ENCODE measurements at places on chromosomes 2 and 18. TPM values are rescaled to one million over a fixed set of nuclear protein-coding genes. Genes with fewer than 3 reads are reported as not detected.

Gene KANSL1L
- 10.5 TPM for total RNA-seq

DNA sequence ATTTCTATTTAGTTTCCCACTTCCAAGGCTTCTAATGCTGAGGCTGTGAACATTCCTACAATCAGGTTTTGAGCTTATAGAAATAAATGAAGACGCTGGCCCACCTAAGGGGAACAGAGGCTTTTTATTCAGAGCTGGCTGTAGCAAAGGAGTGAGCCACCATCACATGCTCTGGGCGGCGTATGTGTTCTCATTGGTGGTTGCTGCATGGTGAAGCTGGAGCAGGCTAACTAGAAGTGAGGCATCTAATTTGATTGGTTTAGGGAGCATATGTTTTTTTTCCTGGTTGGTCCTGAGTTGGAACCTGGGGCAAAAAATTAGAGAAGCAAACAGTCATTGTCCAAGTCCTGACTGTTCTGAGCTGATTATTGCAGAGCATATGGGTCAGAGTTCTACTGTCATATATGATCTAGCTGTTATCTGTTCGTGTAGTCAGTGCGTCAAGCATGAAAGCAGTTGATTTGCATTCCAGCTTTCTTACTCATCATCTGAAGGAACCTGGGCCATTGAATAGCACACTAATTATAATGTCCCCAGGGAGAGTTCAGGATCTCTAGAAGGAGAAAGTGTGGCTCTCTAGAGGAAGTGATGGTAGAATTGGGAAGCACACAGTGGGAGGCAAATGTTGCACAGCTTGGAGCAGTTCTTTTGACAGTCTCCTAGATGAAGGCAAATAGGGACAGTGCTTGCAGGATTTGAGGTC lies 279.6 kb downstream of the PARD3B start:
- no peak overlapping the region for H3K27ac ChIP-seq
- no peaks in the 10 kb centered on the region for H3K27me3 ChIP-seq
- peaks cover 5% of the 10 kb centered on the region for H3K36me3 ChIP-seq
- no peak overlapping the region for H3K4me3 ChIP-seq
- H3K4me1 ChIP-seq = no peaks in the 10 kb centered on the region
- DNase-seq = no peak

- H3K27ac ChIP-seq = no peak overlapping the region
- no peak for DNase-seq
- H3K36me3 ChIP-seq = no peaks in the 10 kb centered on the region
- no peak overlapping the region for H3K4me3 ChIP-seq
Measured at GRCh38 chr2:104286841-104287240, 567.1 kb upstream of the POU3F3 start.

- no peak for DNase-seq
- no peaks in the 10 kb centered on the region for H3K4me1 ChIP-seq
- H3K27ac ChIP-seq = no peak overlapping the region
- H3K36me3 ChIP-seq = peaks cover 2% of the 10 kb centered on the region
Measured at GRCh38 chr2:124586210-124586609, 561.1 kb downstream of the CNTNAP5 start.

DNA sequence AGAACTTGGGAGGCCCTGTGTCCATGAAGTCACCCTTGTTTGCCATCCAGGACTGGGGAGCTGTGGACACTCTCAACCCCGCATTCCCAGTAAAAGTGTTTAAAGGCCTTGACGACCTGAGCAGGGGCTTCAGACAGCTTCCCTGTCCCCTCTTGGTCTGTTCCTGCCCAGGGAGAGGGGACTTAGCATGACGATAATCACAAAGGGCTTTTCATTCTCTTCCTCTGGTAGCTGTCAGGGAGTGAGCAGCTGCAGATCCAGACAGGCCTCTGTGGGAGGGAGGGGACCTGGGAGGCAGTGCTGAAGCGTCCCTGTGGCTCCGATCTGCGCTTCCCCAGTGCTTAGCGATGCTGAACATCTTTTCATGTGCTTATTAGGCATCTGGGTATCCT lies 77.8 kb upstream of the HS6ST1 start:
- DNase-seq = no peak
- H3K4me3 ChIP-seq = no peak overlapping the region
- no peaks in the 10 kb centered on the region for H3K4me1 ChIP-seq
- no peaks in the 10 kb centered on the region for H3K36me3 ChIP-seq

- H3K27me3 ChIP-seq = no peaks in the 10 kb centered on the region
- H3K4me1 ChIP-seq = no peaks in the 10 kb centered on the region
- no peak overlapping the region for H3K4me3 ChIP-seq
- no peak for DNase-seq
- no peak overlapping the region for H3K27ac ChIP-seq
- H3K36me3 ChIP-seq = no peaks in the 10 kb centered on the region
Measured at GRCh38 chr2:106956879-106957278, 70.9 kb upstream of the ST6GAL2 start.

Gene MFSD6
- total RNA-seq = 57.8 TPM

- peaks cover 10% of the 10 kb centered on the region for H3K4me1 ChIP-seq
- H3K4me3 ChIP-seq = peak overlapping the region; percentile 14
- no peaks in the 10 kb centered on the region for H3K27me3 ChIP-seq
- H3K27ac ChIP-seq = no peak overlapping the region
- H3K36me3 ChIP-seq = no peaks in the 10 kb centered on the region
Measured at GRCh38 chr2:54103454-54104314, 11.7 kb upstream of the ACYP2 start.

- H3K27ac ChIP-seq = no peak overlapping the region
- no peaks in the 10 kb centered on the region for H3K4me1 ChIP-seq
- no peak overlapping the region for H3K4me3 ChIP-seq
- H3K36me3 ChIP-seq = no peaks in the 10 kb centered on the region
- no peak for DNase-seq
- no peaks in the 10 kb centered on the region for H3K27me3 ChIP-seq
Measured at GRCh38 chr2:229363185-229363814, 92.2 kb upstream of the PID1 start.

Gene OR6B2
- not detected for total RNA-seq

DNA sequence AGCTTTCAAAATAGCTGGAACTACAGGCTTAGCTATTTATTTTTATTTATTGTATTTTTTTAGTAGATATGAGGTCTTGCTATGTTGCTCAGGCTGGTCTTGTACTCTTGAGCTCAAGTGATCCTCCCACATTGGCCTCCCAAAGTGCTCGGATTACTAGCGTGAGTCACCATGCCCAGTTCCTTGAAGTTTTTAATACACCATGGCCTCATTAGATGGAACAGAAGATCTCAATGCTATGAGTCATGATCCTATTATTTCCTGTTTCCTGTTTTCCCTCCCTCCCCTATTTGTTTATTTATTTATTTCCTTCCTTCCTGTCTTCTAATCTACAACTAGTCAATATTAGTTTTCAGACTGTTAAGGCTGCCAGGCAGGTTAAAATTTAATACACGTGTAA lies 309.0 kb downstream of the CMPK2 start:
- DNase-seq = no peak
- no peaks in the 10 kb centered on the region for H3K4me1 ChIP-seq
- H3K27ac ChIP-seq = no peak overlapping the region
- H3K27me3 ChIP-seq = peaks cover 8% of the 10 kb centered on the region

DNA sequence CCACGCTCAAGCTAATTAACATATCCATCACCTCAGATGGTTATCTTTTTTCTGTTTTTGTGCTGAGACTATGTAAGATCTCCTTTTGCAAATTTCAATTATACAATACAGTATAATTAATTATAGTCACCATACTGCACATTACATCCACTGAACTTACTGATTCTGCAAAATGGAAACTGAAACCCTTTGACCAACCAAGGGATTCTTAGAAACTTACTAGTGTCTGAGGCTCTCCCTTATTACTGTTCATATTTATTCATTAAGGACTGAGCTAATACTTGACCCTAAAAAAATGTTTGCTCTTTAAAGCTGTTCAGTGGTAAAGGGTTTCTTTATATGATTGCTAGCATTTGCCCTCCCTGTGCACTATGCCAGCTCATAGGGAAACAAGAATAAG lies 50.7 kb downstream of the ADAM23 start:
- peaks cover 2% of the 10 kb centered on the region for H3K36me3 ChIP-seq
- peaks cover 16% of the 10 kb centered on the region for H3K27me3 ChIP-seq
- no peak overlapping the region for H3K4me3 ChIP-seq
- no peak for DNase-seq
- H3K4me1 ChIP-seq = peaks cover under 1% of the 10 kb centered on the region

Data from activated T-cell treated with anti-CD3 and anti-CD28 coated beads, Interleukin-2, amount 50 U/mL, for 72 hours (primary cell).